ENCODE measurements at places on chromosomes 7 and 10.
A peak's percentile ranks its signal among the peaks of the same experiment; 100 is the strongest.

DNA sequence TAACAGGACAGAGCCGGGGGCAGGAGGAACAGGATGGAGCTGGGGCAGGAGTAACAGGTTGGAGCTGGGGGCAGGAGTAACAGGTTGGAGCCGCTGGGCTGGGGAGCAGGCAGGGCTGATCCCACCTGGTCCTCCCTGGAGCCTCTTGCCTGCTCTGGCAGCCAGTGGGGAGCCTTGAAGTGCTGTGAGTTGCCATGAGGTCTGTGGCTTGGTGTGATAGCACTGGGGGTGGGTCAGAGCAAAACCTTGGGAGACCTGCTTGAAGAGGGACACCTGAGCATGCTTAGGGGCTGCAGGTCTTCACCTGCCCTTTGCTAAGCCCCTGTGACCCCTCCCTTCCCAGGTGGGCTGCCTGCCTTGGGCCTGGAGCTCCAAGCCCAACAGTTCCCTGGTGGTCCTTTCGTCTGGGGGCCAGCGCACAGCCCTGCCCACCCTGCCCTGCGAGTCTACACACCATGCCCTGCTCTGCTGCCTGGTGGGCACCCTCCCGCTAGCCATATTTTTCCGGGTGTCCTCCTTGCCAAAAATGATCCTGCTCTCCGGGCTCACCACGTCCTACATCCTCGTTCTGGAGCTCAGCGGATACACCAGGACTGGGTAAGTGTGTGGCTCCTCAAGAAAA is 111.6 kb downstream of the ADCY1 start:
- no peak for DNase-seq

GRCh38 chr7:124649397-124650014 is 116.1 kb downstream of the GPR37 start:
- no peak for DNase-seq

GRCh38 chr7:76047811-76048667 is at the start of the genes MDH2 and STYXL1:
Gene MDH2, plus strand, starts transcription at chr7:76048106. Its CDS starts 55 bp downstream, at chr7:76048161.
Gene STYXL1, minus strand, starts transcription at chr7:76048000. Its CDS starts 17,477 bp downstream, at chr7:76030523.
- DNase-seq: peak; percentile 95

DNA sequence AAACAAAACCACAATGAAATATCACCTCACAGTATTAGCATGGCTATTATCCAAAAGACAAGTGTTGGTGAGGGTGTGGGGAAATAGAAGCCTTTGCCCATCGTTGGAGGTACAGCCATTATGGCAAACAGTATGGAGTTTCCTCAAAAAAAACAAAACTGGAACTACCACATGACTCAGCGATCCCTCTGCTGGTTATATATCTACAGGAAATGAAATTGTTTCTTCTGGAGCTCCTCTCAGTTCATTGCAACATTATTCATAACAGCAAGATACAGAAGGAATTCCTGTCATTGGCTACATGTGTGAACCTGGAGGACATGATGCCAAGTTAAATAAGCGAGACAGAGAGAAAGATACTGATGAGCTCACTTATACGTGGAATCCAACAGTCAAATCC is 2.4 kb upstream of the UBE3C start:
- no peak for DNase-seq

- DNase-seq: no peak
Measured at GRCh38 chr10:31507427-31507826, 188.4 kb downstream of the ZEB1 start.

DNA sequence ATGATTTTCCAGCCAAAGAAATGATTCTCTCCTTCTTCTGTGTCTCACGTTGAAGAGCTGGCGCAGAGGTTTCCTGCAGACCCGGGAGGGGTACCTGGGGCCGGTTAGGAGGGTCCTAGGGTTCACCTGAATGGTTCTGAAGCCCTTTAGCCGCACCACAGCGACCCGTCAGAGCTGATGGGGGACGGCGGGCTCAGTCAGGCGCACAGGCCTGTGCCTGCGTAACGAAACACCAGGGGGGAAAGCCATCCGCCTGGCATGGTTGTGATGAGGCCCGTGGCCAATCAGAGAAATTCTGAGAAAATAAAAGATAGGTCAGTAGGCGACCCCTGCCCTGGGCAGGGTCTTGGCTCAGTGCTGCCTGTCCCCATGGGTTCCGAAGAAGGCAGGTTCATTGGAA is 35.6 kb downstream of the FAM20C start:
- no peak for DNase-seq

DNA sequence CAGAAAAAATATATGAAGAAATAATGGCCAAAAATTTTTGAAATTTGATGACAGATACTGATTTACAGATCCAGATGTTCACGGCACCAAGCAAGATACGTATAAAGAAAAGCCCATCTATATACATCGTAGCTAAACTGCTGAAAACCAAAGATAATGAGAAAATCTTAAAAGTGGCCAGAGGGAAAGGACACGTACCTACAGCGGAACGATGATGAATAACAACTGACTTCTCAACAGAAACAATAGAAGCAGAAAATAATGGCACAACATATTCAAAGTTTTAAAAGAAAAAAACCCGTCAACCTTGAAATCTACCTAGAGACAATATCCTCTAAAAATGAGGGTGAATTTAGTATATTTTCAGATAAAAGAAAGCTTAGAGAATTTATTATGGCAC is 31.9 kb downstream of the IL2RA start:
- DNase-seq: no peak

DNA sequence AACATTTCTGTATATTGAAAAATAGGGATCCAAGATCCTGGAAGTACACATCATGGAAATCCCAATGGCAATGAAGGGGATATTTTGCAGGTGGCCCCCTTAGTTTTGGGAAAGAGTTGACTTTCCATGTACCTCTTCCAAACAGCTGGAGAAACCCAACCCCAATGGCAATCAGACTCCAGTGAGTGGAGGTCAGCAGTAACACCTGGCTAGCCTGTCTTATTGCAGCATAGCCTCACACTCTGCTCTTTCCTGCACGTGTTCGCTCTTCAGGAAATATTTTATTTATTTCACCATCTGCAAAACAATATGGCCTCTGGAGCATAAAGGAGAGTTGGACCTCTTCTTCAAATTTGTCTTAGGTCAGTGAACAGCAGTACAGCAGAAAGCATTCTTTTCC is 340.0 kb upstream of the NRP1 start:
- no peak for DNase-seq

DNA sequence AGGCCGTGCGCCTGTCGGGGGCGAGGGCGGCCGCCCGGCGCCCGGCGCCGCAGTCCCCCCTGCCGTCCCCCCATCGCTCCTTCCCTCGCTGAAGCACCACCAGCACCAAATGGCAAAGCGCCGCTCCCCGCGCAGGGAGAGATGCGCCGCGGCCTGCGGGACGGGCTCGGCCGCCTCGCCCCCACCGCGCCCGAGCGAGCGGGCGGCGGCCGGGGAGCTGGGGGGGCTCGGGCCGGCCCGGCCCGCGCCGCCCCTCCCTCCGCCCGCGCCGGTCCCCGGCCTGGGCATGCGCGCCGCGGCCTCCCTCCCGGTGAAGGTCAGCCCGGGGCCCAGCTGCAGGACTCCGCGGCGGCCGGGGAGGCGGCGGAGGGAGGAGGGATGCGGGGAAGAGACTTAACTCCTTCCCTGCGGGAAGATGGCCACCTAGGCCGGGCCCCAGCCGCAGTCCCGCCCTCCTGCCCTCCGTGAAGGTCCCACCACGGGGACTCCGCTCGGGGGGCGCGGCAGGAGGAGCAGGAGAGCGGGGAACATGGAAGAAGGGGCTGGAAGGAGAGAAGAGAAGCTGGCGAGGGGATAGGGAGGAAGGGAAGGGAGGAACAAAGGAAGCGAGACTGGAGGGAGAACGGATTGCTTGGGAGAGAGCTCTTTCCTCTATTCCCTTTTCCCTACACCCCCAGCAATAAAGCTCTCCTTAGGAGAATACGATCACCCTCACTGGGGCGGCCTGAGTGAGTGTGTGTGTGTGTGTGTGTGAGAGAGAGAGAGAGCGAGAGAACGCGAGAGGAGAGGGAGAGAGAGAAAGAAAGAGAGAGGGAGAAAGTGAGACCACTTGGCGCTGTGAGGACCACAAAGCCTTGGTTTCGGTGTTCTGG is 3.4 kb upstream of the SMARCD3 start:
- peak; percentile 81 for DNase-seq
